BE2C (cell line): ENCODE measurements at places on chromosomes 12 and 14.

DNA sequence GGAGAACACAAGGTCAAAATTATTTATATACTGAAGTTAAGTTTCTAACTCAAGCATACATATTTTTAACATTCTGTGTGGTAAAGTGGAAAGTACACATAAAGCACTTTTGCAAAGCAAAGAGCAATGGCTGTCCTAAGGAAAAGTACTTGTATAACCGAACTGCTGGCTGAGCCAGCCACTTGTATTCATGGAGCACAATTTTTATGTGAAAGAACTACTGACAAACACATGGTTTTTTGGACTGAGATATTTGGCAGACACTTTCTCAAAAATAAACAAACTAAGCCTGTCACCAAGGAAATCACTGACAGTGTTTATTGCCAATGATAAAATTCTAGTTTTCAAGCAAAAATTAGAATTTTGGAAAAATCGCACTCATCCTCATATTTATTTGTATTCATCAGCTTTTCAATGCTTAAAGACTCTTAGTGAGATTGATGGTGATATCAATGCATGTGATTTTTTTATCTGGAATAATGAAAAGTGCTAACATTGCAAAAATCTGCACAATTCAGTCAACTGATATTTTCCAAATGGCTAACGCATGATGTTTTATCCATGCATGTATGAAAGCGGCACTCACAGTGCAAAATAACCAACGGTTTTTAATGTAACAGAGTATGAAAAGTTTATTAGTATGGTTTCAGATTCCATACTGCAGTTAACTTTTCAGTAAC lies 125.3 kb downstream of the IPO8 start:
- no peak for DNase-seq

- DNase-seq, result no peak
Measured at GRCh38 chr12:102753802-102754201, 163.2 kb downstream of the PAH start.

GRCh38 chr12:15883536-15883935 lies 1.3 kb downstream of the STRAP start:
- DNase-seq, result no peak

GRCh38 chr12:116807546-116807945 lies 69.4 kb downstream of the RNFT2 start:
- no peak for DNase-seq

GRCh38 chr12:42129595-42130204 lies 15.0 kb downstream of the GXYLT1 start:
- DNase-seq, result peak; percentile 40

DNA sequence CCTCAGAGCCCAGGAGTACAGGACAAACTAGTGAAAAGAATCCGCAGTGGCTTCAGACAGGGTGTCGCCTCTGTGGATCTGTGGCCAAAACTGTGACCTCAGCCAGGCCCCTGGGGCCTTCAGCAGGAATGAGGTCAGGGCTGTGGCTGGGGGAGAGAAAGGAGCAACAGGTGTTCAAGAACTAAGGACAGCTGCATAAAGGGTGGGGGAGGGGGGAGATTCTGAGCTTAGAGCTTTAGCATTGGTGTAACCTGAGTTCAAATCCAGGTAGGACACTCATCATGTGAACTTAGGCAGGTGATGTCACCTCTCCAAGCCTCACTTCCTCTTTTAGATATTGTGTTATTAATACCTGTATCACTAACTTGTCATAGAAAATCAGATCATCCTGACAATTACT lies 40.9 kb upstream of the CORO1C start:
- DNase-seq, result no peak

DNA sequence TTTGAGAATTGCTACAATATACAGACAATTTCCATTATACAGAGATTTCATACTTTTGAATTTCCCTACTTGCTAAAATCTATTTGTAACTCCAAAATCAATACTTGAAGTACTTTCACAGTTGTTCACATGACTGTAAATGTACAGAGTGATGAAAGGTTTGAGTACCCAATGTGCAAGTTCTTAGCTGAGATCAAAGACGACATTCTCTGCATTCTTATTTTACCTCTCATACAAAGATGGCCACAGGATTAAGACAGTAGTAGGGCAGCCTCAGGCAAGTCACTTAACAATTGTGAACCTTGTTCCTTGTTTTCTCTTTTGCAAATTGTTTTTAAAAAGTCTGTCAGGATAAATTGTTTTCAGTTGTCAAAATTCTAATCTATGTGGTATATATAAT lies 255.9 kb upstream of the KITLG start:
- no peak for DNase-seq

DNA sequence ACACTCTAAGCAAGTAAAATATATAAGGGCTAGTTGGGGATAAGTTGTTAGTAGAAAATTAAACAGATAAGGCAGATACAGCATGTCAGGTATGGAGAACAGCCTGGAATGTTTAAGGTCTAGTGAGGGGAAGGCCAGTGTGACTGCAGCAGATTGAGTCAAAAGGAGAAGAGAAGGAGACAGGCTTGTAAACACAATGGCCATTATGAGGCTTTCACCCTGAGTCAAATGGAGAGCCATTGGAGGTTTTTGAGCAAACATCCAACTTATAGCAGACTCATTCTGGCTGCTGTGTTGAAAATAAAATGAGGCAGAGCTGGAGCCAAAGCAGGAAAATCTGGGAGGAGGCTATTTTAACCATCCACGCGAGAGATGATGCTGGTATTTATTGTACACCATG lies 142.0 kb downstream of the DUSP6 start:
- DNase-seq, result no peak

- DNase-seq, result no peak
Measured at GRCh38 chr12:67764946-67765619, 116.5 kb downstream of the DYRK2 start.

- no peak for DNase-seq
Measured at GRCh38 chr12:116619246-116619645, 60.1 kb downstream of the MAP1LC3B2 start.

GRCh38 chr12:5478081-5478706 lies 46.3 kb downstream of the NTF3 start:
- DNase-seq, result no peak

GRCh38 chr12:105729926-105730325 lies 399.4 kb downstream of the C12orf75 start:
- no peak for DNase-seq

- DNase-seq, result no peak
Measured at GRCh38 chr14:102445066-102445465, 64.5 kb downstream of the ANKRD9 start.

GRCh38 chr14:50920482-50921230 lies 23.6 kb downstream of the PYGL start:
- DNase-seq, result no peak

GRCh38 chr12:13022851-13023271 lies 21.3 kb upstream of the FAM234B start:
- DNase-seq, result no peak

GRCh38 chr14:81298911-81299310 lies 78.2 kb upstream of the GTF2A1 start:
- no peak for DNase-seq

- DNase-seq, result no peak
Measured at GRCh38 chr12:40015345-40015744, 90.5 kb downstream of the SLC2A13 start.

DNA sequence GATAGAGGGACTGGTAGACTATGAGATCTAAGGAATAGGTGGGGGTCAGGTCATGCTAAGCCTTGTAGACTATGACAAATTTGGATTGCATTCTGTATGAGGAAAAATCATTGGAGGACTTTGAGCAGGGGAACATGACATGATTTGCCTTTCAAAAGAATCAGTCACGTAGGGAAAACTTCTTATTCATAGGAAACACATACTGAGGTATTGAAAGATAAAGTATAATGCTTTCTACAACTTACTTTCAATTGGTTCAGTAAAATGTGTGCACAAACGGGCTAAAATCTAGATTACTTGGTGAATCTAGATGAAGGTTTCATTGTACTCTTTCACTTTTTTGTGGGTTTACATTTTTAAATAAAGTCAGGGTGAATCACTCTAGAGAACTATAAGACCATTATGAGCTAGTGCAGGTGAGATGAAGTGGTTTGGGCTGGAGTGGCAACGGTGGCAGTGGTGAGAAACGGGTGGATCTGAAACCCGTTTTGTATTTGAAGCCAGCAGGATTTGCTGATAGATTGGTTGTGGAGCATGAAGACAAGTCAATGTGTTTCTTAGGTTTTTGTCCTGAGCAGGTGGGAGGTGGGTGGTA lies 6.7 kb downstream of the BBS10 start:
- no peak for DNase-seq

GRCh38 chr12:121089813-121090430 lies 42.8 kb upstream of the P2RX7 start:
- no peak for DNase-seq

DNA sequence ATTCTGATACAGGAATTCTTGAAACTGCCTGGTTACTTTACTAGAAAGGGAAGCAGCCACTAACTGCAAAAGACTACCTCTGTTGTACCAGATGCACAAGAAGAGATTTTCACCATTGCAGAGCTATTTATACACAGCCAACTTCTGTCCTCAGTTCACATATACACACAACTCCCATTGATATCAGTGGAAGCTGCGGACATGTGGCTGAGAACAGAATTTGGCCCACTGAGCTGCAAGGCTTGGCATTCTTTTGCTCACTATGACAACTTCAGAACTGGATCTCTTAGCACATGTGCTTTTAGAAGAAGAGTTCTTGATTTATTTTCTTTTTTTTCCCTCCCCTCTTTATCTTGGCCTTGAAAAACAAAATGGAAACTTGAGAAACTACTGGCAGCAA lies 28.3 kb downstream of the PTPRO start:
- DNase-seq, result no peak

DNA sequence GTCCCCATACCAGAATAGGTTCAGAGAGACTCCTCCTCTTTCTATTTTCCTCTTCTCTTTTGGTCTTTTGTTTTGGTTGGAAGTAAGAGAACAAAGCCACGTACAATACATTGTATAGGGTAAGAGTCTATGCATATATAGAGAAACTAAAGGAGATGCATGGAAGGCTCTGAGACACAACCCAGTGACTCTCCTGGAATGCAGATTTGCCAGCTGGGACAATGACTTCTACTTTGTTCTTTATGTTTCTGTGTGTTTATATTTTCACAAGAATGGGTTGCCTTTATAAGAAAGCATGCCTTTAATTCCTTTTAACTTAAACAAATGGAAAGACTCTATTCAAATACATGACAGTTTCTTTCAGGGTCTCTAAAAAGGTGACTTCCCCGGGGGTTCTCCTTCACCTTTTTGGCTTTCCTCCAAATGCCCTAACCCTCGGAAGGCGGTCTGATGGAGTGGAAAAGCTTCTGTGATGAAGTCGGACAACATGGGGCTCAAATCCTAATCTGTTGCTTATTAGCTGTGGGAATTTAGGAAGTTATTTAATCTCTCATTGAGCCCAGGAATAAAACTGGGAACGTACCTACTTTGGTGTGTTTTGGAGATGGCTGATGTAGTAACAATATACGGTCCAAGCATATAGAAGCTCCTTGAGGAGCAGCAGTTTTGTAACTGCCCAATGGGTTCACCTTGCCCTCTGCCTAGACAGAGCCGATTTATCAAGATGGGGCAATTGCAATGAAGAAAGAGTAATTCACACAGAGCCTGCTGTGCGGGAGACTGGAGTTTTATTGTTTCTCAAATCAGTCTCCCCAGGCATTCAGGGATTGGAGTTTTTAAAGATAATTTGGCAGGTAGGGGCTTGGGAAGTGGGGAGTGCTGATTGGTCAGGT lies 9.1 kb upstream of the SERPINA1 start:
- no peak for DNase-seq

DNA sequence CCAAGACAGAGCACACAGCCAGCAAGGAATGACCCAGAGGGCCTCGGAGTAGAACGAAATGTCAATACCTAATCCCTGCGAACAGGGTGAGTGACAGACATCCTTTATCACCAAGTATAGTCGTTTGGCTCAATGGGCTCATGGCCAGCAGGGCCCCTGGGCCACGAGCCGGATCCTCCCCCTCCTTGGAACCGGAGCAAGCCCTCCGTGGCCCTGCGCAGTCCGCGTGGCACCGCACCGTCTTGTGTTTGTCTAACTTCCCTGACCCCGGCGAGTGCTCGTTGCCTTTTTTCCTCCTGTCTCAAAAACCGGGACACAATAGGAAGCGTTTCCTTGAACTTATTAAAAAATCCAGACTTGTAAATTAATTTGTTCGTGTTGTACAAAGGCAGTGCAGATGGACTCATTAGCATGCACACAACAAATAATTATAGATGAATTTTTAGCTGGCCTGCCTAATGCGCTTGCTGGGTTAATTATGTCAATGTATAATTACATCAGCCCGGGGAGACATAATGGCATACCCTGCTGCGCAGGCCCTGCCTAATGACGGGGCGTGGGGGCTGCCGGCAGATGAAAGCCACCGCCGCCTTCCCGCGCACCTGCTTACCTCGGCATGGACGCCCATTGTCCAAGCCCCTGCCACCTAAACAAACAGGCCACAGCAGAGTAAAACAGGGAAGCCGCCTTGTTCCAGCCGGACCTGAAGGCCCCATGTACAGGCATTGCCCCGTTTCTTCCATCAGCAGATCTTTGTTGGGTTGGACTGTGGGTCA lies 81.6 kb downstream of the PHETA1 start:
- no peak for DNase-seq

DNA sequence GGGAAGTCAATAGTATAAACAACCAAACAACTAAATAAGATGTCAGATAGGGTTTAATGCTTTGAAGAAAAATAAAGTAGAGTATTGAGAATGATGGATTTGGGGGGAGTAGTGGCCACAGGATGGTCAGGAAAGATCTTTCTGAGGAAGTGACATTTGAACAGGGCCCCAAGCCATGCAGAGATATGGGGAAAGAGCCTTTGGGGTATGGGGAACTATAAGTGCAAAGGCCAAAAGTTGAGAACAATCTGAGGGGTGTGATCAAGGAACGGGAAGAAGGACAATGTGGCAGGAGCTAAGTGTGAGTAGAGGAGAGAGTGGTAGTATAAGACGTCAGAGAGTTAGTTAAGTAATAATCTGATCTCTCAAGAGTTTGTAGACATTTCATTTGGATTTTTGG lies 1.3 kb downstream of the MRPS35 start:
- no peak for DNase-seq

DNA sequence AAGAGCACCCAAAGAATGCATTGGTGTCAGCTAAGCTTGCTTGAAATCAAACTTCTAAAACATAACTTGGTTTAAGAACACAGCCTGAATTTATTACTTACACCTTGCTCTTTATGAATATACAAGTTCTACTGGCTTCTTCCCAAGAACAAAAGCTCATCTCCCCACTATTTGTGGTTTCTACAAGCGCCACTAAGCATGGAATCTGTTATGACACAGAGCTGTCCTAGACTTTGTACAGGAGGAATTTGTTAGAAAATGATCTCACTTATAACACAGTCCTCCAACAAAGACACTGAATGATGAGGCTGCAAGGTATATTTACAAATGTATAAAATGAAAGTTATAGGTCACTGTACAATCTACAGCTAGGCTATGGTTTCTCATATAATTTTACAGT lies 452.1 kb downstream of the BCAT1 start:
- DNase-seq, result no peak
